ENCODE measurements at places on chromosomes 3 and 15. TPM values are rescaled to one million over a fixed set of nuclear protein-coding genes. Genes with fewer than 3 reads are reported as not detected.

Gene CFAP92
- not detected for total RNA-seq

Gene EXD1
- total RNA-seq = not detected

Gene MCF2L2
- 1.6 TPM for total RNA-seq

Gene LTF
- total RNA-seq = 0.31 TPM
